ENCODE measurements at places on chromosomes 6 and 20.

GRCh38 chr6:111818539-111819226 is 54.6 kb downstream of the FYN start:
- no peak for DNase-seq

DNA sequence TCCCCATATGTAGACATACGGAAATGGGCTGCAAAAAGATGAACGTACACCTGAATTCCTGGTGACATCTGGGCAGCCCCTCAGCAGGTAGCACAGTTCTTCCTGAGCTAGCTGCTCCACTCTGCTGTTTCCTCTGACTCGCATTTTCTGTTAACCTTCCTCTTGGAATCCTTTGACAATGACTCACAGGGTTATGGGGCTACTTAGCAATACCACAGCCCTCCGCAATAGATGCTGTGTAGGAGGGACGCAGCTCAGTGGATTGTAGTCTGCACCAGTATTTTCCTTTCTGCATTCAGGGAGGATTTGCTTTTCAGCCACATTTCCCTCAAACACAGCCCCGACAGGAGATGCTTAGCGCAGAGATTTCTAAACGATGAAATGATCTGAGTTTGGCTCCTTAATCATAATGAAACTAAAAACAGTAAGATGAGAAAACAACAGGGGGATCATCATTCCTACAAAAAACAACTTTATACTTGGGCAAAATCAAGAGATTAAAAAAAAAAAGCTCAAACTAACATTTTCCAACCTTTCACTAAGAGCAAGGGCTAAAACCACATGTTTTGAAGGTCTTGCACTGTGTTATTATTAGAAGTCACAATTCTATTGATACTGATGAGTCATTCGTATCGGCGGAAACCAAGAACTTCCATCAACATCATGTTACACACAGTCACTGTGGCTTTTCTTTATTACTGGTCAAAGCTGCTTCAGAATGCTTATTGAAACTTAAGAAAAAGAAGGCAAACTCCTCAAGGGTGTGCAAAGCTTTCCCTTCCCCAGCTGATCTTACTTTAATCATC is 12.2 kb downstream of the BACH2 start:
- no peak for DNase-seq

DNA sequence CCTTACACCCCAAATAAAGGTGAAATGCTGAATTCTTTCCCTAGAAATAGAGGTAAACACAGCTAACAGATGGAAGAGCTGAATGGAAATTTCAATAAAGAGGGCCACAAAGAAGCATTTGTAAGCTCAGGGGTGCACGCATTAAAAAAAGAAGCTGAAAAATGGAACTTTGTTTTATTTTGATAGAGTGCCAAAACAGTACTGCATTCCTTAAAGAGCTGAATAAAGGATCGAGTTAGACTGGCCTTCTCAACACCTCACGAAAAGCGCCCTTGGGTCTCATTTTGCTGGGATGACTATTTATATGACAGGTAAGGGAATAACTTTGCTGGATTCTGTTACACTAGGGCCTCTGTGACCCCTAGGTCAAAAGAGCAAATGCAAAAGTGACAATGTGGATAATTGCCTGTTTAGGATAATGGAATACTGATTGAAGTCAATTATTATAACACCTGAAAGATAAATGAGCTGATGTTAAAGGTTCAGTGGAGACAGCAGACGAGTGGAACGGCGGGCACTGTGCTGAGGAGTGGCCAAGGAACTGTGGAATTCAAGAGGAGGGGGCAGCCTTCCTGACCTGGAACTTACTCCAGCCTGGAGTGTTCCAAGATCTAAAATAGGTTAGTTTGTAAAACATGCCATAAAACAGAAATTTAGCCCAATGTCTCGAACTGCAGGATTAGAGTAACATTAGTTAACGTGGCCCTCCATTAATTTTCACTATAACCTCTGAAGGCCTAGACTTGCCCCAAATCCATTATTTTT is 168.4 kb downstream of the FOXC1 start:
- DNase-seq, result no peak

DNA sequence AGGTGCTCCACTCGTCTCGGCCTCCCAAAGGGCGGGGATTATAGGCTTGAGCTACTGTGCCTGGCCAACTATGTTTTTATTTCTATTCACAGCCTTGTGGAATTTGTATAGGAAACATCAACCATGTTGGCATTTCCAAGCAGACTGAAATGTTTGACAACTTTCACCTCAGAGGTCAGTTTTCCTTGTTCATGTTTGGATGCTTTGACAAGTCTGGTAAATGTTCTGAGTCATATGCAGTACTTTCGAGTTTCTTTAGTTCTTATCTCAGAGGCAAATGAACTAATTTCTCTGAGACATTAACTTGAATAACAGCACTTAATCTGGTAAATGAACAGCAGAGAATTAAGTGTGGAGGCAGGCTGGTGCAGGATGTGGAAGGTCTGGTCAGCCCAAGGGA is 373.4 kb upstream of the SYNCRIP start:
- no peak for DNase-seq

- DNase-seq, result no peak
Measured at GRCh38 chr6:109197061-109197460, 101.8 kb downstream of the CEP57L1 start.

DNA sequence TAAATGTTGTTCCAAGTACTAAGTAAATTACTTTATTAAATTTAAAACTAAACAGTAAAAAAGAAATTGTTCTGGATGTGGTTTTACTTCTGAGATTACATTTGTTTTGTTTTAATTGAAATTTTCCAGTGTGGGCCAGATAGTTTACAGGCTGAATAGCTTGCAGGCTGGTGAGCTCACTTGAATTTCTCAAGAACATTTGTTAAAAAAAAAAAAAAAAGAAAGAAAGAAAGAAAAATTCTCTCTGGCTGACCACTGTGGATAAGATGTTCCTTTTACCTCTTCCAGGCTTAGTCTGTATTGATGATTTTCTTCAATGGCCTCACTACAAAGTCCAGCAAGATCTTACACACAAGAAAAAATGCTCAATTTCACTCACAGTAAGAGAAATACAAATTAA is 85.4 kb downstream of the PLCG1 start:
- DNase-seq, result no peak

DNA sequence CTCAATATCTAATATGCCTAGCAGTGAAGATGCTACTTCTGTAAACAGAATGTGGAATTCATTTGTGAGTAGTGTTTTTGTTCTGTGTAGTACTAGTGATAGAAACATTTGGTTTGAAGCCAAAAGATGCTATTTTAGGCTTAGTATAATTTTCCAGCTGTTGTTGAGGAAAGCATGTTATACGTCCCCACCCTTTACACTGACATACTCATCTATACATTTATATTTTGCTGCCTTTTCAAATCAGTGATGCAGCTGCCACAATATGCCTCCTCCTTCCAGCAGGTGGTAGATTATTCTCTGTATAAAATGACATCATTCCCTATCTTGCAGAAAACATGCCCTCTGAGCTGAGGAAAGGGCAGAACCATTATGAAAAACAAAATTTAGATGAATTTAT is 1217.6 kb upstream of the GJE1 start:
- DNase-seq, result no peak

GRCh38 chr6:115302731-115303130 is 758.0 kb downstream of the FRK start:
- no peak for DNase-seq

- no peak for DNase-seq
Measured at GRCh38 chr20:10562899-10563298, 110.9 kb downstream of the JAG1 start.

GRCh38 chr20:43938932-43939761 is 24.5 kb downstream of the TOX2 start:
- no peak for DNase-seq

DNA sequence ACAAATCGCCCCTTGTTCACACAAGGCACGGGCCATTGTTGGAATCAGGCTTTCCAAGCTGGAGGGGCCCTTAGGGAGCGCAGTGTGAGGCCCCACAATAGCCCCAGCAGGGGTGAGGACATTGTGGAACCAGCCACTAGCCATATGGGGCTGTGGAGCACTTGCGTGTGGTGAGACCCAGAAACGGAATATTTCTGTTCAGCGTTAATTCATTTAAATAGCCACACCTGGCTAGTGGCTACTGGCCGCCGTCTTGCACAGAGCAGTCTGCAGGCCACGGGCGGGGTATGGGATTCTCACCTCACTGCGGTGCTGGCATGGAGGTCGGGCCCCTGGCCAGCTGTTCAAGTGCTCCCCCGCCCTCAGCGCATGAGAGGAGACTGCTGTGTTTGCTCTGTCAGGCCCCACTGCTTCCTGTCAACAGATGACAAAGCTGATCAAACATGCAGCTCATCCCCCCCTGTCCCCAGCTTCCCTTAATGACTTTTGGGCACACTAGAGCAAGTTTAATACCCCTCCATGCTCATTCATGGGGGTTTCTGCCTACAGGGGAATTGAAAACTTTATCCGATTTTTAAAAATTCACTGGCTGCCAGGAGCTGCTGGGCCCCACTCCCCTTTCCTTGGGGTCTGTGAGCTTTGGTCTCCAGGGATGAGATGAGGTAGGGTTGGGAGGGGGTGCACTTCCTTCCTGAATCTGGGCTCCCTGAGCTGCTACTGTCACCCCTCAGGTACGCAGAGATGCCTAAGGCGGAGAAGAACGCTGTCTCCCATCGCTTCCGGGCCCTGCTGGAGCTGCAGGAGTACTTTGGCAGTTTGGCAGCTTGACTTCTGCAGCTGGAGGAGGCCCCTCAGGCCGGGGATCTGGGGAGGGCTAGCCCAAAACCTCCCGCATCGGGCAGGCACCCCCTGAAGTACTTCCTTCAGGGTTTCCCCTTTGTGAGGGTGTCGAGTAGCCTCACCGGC is 13.6 kb downstream of the ITPA start:
- DNase-seq, result peak; percentile 48

DNA sequence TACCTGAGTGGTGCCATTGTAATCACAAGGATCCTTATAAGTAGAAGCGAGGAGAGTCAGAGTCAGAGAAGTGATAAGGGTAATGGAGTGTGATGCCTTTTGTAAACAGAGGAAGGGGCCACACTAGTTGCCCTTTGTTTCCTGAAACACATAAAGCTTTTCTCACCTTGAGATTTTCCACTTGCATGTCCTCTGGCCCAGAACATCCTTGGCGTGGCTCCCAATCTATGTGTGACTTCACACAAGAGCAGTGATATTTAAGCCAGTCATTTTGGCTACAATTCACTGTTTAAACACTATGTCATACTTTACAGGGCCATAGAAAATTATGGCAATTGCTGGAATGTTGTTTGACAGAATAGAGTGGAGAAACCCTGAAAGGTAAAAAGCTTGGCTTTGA is 121.2 kb upstream of the BTN3A2 start:
- no peak for DNase-seq

DNA sequence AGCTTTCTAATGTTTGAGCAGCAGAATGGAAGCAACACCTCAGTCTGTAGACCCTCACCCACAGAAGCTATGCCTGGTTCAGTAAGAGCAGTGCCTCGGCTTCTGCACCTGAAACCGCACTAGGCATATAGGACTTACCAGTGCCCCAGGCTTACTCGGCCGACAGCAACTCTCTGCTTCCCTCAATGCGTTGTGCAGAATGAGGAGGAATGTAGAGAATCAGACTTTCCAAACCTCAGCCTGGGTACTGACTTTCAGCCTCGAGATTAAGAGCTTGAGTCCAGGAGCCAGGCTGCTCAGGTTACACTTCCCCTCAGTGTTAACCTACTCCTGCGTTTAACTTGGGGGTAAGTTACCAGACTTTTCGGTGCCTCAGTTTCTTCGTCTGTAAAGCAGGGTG is 8.6 kb downstream of the EYA2 start:
- no peak for DNase-seq

DNA sequence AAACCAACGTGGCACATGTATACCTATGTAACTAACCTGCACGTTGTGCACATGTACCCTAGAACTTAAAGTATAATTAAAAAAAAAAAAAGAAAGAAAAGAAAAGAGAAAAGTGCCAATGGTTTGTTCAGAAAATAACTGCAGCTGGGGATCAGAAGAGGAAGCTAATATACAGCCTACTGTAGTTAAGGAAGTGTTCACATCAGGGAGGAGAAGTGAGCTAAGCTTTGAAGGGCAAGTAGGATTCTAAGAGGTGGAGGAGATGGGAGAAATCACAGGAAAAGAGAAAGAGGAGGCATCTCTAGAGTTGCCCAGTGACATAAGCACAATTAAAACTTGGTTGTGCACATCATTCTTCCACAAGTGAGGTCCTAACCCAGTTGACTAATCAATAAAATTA is 214.4 kb upstream of the DTNBP1 start:
- DNase-seq, result no peak

GRCh38 chr6:128024046-128024445 is 123.2 kb upstream of the THEMIS start:
- DNase-seq, result no peak

DNA sequence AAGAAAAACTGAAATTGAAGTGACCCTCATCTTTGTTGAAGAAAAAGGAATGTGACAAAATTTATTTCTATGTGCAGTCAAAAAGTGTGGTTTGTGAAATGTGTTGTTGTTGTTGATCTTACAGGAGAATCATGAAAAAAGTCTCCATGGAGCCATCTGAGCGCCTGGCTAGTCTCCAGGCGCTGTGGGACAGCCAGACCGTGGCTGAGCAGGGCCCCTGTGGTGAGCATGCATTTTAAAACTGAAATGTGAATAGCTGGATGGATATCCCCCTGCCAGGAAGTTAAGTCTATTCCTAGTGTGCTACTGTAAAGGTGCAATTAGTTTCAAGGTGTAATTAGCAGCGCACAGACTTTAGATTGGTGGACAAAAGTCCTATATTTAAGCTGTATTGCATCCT is 170.6 kb downstream of the CARMIL1 start:
- DNase-seq, result no peak

GRCh38 chr6:104325341-104326172 is 534.2 kb downstream of the HACE1 start:
- no peak for DNase-seq

- no peak for DNase-seq
Measured at GRCh38 chr20:58959652-58960051, 21.4 kb upstream of the NELFCD start.

DNA sequence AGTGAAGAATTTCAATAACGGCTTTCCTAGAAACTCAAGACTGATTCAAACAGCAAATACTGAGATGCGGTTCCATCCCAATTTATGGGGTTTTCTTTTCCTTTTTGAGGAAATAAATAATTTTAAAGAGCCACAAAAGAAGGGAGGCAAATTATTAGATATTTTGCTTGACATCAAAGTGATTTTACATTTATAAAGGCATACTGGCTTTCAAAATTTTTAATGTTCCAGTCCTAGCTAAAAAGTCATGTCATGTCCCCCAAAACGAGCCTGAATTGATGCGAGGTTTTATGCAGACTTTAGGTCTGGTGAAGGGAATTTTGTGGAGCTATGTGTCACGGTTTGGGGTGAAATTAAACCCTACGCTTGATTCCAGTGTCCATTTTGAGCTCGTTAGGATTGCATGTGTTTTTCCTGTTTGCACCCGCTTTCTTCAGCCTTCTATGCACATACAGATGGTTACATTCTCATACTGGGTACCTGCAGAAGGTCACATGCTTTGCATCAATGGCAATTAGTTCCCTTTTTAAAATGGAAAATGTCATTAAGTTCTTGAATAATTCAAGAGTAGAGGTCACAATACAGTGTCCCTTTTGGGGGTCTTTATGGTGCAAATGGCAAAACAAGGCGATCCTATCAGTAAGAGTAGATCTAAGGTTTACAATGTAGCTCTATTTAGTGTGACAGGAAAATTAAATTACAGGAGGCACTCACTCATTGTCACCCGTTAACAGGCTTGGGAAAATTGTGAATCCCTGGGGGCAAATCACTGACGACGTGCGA is 17.3 kb downstream of the FOXA2 start:
- DNase-seq, result no peak

- DNase-seq, result no peak
Measured at GRCh38 chr6:157211603-157212455, 111.5 kb downstream of the TMEM242 start.

GRCh38 chr6:15522856-15523529 is 139.8 kb downstream of the DTNBP1 start:
- DNase-seq, result no peak

GRCh38 chr6:138958595-138958994 is 29.5 kb downstream of the REPS1 start:
- no peak for DNase-seq
